Activated CD4-positive, CD25-positive, alpha-beta regulatory T cell treated with anti-CD3 and anti-CD28 coated beads, Interleukin-2, amount 50 U/mL, for 24 hours (primary cell): ENCODE measurements at places on chromosomes 16 and 17.

- peak; percentile 49 for ATAC-seq
Observed at GRCh38 chr17:57861000-57861789, 11.4 kb upstream of the MRPS23 start.

DNA sequence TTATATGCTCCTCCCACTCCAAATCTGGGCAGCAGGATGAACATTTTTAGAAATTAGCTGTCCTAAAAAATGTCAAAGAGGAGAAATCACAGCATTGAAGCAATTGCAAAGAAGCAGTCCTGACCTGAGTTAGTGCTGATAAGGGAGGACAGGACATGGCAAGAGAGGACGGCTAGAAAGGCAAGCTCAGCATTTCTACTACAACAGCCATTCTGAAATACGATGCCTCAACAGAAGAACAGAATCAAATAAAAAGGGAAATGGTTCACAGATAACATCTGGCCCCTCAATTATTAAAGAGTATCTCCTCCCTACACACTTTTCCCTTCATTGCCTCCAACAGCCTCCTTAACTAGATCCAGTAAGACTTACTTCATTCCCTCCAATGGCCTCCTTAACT is 18.3 kb downstream of the VPS53 start:
- ATAC-seq: no peak

- ATAC-seq: no peak
Observed at GRCh38 chr16:84225571-84225970, 14.2 kb downstream of the KCNG4 start.

DNA sequence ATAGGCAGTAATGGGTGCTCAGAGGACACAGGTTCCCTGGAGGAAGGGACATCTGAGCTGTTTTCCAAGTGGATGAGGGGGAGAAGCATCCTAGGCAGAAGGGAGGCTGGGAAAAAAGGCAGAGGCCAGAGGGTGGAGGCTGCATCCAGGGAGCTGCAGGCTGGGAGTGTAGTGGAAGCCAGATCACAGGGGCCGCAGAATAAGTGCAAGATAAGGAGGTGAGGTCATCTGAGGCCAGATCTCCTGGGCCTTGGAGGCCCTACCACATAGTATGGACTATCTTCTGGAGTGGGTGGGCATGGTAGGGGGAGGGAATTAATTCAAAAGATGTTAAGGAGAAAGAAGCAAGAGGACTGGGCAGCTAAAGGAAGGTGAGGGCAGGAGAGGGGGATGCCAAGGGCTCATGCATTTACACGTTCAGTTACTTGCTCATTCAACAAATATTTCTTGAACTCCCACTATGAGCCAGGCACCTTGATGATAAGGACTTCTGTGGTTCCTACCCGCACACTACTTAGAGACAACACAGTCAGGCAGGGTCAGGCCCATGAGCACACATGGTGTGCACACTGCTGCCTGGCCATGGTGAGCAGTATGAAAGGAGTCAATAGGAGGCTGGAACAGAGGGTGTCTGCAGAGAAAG is 2.4 kb upstream of the RIPOR1 start:
- no peak for ATAC-seq

DNA sequence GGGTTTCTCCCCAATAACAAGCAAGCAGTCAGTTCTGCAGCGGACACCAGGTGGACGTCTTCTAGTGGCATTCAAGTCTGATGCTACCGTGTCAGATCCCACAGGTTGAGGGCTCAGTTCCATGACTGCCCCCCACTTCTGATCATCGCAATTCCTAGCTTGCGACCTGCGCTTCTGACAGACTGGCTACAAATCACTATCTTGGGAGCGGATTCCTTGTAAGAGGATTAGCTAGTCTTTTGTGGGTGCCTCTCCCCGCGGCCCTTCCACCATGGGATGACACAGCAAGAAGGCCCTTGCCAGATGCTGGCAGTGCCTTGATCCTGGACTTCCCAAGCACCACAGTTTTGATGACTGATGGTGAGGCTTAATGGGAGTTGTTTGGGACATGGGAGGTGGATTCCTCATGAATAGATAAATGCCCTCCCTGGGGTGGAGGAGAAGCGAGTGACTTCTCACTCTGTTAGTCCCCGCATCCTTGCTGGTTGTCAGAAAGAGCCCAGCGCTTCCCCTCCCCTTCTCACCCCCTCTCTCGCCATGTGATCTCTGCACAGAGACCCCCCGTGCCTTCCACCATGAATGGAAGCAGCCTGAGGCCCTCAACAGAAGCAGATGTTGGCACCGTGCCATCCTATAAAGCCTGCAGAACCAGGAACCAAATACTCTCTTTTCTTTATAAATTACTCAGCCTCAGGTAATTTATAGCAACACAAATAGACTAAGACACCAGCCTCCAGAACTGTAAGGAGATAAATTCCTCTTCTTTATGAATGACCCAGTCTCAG is 19.1 kb downstream of the CDIP1 start:
- no peak for ATAC-seq

DNA sequence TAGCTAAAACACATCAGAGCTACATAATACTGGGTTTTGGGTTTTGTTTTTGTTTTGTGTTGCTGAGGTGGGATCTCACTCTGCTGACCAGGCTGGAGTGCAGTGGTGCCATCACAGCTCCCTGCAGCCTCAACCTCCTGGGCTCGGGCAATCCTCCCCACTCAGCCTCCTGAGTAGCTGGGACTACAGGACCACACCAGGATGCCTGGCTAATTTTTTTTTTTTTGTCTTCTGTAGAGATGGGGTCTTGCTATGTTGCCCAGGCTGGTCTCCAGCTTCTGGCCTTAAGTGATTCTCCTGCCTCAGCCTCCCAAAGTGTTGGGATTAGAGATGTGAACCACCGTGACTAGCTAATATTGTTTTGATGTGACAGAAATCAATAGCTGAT is 6.2 kb downstream of the MEAK7 start:
- no peak for ATAC-seq

GRCh38 chr17:9928601-9929333 is 23.7 kb upstream of the RCVRN start:
- no peak for ATAC-seq

DNA sequence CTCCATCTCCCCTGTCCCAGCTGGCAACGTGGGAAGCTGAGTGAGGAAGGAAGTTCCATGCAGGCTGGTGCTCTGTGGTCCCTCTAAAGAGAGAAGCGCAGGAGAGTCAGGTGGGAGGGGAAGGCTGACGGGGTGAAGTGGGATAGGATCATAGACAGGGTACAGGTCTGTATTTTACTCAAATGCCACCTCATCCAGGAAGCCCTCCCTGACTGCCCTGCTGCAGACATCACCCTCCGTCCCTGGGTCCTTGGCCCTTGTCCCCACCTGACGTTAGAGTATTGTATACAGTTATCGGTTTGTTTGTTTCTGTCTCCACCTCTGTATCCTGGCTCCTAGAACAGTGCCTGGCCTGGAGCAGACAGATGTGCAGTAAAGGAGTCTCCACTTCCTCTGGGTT is 11.7 kb downstream of the CANT1 start:
- ATAC-seq: no peak

GRCh38 chr16:22206842-22207714 is 1.0 kb downstream of the EEF2K start:
- peak; percentile 48 for ATAC-seq

GRCh38 chr17:82020572-82021106 is 2.0 kb downstream of the CENPX start:
- ATAC-seq: no peak

DNA sequence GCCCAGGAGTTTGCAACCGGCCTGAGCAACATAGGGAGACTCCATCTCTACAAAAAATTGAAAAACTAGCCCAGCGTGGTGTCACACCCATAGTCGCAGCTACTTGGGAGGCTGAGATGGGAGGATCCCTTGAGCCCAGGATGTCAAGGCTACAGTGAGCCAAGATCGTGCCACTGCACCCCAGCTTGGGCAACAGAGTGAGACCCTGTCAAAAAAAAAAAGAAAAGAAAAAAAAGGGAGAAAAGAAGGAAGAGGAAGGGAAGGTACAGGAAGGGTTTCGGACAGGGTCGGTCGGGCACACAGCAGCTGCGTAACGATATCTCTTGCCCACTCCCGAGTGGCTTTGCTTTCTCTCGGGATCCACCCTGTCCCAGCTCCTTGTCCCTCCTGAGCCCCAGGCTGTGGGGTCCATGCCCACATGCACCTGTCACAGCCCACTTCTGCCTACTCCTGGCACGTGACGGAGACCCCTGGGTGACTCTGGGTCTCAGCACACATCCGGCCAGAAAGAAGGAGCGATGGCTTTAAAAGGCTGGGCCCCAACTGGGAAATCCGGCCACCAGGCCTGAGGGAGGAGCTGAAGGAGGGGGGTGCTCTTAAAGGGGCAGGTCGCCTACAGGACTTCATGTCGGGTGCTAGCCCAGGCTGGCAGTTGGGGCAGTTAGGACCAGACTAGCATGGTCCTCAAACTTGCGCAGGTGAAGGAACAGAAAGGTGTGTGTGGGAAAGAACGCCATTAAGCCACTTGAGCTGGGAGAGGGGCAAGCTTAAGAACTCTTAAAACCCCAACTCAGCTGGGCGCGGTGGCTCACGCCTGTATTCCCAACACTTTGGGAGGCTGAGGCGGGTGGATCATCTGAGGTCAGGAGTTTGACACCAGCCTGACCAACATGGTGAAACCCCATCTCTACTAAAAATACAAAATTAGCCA is at the start of gene GHDC:
TSS of gene GHDC (minus strand) at position 526 of the 931 bp plus-strand sequence. CDS start 913 bp downstream, outside the sequence.
- peak; percentile 97 for ATAC-seq

- no peak for ATAC-seq
Observed at GRCh38 chr16:27214084-27214961, 11.0 kb downstream of the KDM8 start.

DNA sequence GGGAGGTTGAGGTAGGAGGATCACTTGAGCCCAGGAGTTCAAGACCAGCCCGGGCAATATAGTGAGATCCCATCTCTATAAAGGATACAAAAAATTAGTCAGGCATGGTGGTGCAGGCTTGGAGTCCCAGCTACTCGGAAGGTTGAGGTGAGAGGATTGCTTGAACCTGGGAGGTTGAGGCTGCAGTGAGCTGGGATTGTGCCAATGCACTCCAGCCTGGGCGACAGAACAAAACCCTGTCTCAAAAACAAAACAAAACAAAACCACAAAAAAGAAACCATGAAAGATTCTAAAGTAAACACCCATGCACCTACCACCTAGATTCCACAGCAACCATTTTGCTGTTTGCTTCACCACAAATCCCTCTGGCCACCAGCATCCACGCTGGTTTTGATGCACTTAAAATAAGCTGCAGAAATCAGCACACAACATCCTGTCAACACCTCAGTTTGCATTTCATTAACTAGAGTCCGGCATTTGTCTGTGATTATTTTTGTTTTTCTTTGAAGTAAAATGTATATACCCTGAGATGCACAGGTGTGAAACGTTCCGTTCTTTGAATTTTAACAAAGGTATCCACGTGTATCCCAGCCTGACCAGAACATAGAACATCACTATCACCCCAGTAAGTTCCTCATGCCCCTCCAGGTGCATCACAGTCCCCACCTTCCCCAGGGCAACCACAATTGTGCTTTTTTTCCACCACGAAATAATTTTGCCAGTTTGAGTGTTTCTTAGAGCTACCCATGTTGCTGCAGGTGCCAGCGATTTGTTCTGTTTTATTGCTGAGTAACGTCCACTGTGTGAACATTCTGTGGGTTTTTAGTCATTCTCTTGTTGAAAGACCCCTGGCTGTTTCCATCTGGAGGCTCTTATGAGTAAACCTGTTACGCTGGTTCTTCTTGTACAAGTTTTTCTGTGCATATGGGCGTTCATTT is 191.5 kb downstream of the SEC14L1 start:
- ATAC-seq: peak; percentile 27

- no peak for ATAC-seq
Observed at GRCh38 chr16:49856672-49857330, 889 bp upstream of the ZNF423 start.

- peak; percentile 89 for ATAC-seq
Observed at GRCh38 chr16:89764711-89765201, 43.4 kb downstream of the ZNF276 start.

DNA sequence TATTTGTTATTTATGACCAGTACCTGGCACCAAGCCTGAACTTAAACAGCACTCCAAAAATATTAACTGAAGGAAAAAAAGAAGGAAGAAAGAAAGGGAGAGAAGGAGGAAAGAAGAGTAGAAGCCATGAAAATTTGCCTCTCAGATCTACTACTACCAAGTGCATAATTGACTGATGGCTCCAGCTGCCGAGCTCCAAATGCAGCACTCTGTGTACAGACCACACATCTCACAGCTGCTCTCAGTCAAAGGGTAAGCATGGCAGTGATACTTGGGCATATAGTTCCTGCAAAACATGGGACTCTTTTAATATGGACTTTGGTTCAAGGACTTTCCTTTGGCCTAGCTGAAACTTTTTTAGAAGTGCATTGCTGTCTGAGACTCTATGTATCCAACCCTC is 44.0 kb upstream of the NOG start:
- ATAC-seq: no peak

GRCh38 chr16:85074225-85074914 is 37.9 kb downstream of the CIBAR2 start:
- no peak for ATAC-seq

DNA sequence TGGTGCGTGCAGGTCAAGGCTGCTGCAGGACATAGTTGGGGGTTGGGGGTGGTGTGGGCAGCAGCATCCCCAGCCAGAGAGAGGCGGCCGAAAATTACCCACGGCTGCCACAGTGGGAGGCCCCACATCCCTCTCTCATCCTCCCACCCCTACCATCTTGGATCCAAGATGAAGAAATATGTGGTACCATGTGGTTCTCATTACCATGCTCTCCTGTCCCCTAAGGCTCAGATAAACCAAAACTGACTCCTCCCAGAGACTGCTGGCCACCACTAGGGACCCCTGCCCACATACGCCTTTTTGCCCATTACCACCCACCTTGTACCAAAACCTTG is 120.4 kb downstream of the HIC1 start:
- no peak for ATAC-seq

DNA sequence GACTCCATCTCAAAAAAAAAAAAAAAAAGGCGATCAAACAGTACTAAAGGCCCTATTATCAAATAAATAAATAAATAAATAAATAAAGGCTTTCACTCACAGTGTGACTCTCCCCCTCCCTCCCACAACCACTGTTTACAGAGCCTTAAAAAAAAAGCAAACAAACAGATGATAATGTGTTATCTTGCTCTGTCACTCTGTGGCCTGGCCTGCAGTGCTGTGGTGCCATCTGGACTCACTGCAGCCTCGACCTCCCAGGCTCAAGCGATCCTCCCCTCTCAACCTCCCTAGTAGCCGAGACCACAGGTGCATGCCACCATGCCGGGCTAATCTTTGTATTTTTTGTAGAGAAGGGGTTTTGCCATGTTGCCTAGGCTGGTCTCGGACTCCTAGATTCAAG is 8.1 kb upstream of the NAGLU start:
- ATAC-seq: no peak

DNA sequence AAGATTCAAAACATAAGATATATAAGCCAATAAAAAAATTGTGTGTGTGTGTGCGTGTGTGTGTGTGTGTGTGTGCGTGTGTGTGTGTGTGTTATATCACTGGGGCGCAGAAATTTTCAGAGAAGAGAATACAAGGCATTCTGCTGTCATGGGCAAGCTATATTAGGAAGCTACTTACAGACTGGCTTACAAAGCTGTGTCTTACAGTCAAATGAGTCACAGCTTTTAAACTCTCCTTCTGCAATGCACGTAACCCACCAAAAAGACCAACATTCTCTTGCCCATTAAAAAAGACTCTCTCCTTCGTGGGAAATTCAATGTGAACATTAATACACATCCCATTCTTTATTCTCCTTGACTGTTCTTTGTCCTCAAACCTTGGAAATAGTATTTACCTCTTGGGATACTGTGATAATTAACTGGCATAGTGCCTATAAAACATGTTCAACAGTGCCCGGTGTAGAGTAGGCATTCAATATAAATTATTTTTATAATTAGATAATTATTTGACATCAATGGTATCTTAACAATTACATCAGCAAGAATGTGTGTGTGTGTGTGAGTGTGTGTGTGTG is 860.4 kb upstream of the SOX9 start:
- ATAC-seq: no peak
